Mammary epithelial cell (primary cell): ENCODE measurements at places on chromosomes 1 and 21. TPM values are rescaled to one million over a fixed set of nuclear protein-coding genes. Genes with fewer than 3 reads are reported as not detected.

- no peak for DNase-seq
These were observed 13.0 kb downstream of the INAVA start for GRCh38 chr1:200907611-200908097.

DNA sequence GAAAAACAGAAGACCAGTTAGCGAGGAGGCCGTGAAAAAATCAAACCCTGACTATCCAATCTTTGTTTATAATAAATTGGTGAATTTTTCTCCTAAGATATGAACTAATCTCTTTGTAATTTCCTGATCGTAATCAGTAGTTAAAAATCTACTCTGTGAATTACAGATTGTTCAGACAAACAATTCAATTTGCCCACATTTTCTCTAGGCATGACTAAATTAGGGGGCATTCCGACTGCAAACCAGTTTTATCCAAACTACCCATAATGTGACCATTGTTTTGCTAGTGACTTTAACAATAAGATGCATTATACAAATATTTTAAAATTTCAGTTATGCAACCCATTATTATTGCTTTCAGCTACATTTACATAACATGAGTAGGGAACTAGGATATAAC is 546.9 kb upstream of the ADAMTS5 start:
- peak; percentile 89 for DNase-seq

DNA sequence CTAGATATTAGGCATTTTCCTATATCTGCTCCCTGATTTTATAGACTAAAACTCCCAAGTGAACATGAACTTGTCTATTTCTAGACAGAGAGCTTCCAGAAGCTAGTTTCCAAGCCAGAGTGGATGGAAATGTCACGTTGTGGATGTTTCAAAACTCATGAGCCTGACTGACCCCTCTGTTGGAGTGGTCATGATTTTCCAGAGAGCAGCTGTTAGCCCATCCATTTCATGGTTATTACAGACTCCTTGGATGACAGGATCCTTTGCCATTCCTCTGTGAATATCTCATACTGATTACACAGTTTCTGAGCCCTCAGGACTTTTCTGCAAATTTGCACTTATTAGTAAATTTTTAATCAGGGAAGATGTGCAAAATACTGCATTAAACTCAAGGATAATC is 76.8 kb upstream of the ATF3 start:
- DNase-seq, result no peak

DNA sequence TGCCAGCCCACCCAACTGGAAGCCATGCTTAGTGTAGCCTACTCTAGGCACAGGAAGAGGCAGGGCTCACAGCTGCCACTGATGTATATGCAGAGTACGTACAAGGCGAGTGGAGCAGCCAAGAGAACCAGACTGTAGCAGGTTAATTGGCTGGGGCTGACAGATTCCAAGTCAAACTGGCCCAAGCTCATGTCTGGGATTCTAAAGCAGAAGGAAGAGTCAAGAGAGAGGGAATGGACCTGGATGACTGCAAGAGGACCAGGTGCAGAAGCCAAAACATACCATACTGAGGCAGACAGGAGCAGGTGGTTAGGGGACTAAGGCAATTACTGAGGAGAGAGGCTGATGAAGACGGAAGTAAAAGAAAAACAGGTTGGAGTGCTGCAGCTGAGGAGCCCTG is 51.3 kb upstream of the LRRN2 start:
- no peak for DNase-seq

DNA sequence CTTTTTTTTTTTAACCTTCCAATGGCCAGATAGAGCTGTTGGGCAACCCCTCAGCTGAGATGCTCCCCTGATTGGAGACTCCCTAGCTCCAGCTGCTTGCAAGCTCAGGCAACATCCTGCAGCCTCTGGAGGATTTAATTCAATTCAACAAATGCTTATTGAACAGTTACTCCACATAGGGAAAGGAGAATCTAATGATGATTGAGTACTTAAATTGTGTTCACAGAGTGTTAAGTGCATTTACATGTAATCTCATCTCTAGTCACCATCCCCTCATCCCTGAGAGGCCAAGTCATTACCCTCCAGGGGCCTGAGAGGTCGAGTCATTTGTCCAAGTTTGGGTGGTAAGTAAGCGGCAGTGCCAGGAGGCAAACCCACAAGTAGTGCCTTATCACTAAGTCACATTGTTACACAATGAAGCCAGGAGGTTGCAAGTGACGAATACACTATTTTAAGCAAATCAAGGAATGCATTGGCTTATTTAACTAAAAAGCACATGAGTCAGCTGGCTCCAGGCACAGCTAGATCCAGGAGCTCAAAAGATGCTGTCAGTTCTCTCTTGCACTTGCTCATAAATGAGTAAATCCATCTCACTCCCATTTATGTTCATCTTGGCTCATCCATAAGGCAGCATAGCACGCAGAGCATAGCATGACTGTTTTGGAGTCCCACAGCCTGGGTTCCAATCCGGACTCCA is 64.3 kb downstream of the OPTC start:
- peak; percentile 97 for DNase-seq

HSPG2 gene
- 23.9 TPM for polyA plus RNA-seq

INSRR gene
- not detected for polyA plus RNA-seq

PCNT gene
- 11.1 TPM for polyA plus RNA-seq

NPR1 gene
- 0.05 TPM for polyA plus RNA-seq

- no peak for DNase-seq
These were observed 116.9 kb upstream of the KCNK1 start for GRCh38 chr1:233496993-233497392.
